ELR (cell line): ENCODE measurements at places on chromosomes 13 and 19.
A peak's percentile ranks its signal among the peaks of the same experiment; 100 is the strongest.

DNA sequence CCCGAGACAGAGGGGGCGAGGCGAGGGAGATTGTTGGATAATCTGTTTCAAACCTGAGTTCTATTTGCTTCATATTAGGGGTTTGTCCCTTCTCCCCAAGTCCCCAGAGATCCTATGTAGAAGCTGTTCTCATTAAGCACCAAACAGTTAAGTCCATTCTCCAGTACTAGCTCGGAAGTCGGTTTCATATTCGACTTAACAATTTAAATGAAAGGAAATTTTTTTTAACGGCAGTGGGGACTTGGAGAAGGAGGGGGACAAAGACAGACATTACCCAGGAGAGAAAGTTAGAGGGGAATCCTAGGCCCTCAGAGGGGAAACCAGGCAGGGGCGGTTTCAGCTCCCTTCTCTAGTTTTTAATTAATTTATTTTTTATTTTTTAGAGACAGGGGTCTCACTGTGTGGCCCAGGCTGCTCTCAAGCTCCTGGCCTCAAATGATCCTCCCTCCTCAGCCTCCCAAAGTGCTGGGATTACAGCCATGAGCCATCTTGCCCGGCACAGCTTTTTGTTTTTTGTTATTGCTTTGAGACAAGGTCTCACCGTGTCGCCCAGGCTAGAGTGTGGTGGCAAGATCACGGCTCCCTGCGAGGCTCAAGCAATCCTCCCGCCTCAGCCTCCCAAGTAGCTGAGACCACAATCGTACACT is 13.7 kb upstream of the TLE2 start:
- DNase-seq = no peak

DNA sequence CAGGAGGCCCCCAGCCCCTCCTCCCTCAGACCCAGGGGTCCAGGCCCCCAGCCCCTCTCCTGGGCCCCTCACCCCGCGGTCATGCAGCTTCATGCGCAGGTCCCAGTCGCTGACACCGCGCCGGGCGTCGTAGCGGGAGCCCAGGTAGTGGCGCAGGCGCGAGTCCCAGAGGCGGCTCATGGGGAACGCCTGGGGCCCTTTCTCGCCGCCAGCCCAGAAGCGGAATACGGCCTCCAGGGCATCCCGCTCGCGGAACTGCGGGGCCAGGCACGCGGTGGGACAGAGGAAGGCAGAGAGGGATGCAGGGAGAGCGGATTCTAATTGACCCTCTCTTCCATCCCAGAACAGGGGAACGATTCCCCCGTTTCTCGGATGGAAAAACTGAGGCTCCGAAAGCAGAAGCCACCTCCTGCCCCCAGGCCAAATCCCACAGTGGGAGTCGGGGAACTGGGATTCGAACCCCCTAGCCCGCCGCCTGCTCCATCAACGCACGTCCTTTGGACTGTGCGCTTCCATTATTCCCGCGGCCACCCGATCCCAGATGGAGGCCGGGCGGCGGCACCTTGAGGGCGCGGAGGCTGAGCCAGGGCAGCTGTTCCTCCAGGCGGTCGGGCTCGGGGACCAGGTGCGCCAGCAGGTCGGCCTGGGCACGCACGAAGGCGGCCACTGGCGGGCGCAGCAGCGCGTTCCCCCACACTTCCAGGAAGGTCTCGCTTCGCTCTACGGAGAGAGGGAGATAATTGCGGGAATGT is 4.2 kb upstream of the TNNI3 start:
- DNase-seq = no peak

DNA sequence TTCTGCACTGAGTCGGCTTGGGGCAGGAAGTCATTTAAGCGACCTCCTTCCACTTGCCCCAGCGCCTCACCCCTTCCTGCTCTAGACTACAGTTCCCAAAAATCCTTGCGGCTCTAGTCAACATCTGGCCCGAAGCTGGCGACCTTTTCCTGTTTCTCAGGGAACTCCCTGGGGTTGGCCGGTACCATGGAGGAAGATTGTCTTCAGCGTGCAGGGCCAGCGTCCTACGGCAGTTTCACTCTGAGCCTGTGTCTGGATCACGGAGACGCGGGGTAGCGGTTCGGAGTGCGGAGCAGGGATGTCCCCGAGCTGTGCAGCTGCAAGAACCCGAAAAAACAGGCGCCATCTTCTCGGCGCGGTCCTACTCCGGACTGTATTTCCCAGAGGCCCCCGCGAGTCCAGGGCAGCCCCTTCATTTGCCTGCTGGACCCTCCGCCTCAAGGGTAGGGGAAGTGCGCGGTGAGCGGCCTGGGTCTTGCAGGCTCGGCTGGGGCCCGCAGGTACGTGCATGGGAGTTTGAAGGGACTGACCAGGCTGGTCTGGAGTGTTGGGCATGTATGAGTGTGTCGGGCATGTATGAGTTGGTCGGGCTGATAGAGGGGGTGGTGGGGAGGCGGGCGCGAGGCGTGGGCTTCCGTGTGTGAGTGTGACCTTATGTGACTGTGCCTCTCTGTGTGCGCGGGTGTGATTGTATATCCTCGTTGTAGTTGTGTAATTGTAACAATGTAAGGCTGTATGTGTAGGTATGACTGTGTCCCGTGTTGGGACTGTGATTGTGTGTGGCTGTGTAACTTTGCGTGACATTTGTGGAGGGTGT is at the start of gene ZNF383:
Gene ZNF383 (plus strand): TSS at position 440 of the 817 bp plus-strand sequence. CDS start 12,240 bp downstream, outside the sequence.
- peak; percentile 90 for DNase-seq

DNA sequence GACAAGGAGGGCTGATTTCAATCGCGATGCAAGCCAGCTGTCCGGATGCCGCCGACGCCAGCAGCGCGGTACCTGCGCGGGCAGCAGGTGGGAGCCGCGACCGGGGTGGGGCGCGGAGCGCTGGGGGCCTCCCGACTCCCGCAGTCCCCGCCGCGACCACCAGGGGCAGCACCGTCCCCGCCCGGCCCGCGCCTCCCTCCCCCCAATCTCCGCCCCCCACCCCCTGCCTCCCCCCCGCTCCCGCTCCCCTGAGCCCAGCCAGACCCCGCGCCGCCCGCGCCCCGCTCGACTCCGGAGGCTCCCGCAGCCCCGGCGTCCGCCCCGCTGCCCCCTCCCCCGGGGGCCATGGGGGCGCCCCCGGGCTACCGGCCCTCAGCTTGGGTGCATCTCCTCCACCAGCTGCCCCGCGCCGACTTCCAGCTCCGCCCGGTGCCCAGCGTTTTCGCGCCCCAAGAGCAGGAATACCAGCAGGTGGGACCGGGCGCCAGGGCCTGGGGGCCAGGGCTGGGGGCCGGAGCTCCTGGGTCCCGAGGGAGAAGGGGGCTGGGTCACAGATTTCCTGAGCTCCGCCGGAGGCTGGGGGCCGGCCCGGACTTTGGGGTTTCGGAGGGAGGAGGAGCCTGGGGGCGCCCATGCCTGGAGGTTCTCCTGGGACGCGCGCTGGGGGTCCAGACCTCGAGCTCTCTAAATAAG is at the start of gene TTYH1:
Gene TTYH1 (plus strand): TSS at position 257 of the 693 bp plus-strand sequence. CDS start 89 bp downstream, at position 346.
- DNase-seq = no peak

DNA sequence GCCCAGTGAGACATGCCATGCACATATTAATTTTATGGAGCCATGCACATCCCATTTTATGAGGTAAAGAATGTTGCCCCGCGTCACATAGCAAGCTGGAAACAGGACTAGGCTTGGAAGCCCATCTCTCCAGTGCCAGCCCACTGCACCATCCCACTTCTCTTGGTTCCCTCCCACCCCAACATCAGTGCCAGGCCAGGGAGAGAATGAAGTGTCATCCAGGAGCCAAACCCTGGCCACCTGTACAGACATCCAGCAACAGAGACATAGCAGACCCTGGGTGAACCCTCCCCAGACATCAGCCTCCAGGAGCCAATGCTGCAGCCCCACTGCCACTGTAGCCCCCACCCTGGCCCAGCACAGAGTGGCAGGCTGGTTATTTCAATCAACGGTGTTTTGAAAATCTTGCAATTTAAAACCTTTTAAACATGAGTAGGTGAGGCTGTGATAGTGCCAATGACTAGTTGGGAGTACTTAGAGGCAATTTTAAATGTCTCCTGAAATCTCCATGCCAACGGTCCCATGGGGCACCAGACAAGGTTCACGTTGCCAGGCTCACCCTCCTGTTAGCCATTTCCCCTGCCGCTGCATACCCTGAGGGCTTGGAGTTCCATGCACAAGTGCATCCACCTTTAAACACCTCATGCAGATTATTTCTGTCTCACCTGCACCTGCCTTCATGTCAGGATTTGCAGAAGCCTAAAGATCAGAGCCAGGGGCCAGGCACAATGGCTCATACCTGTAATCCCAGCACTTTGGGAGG is 34.7 kb downstream of the VSTM2B start:
- DNase-seq = no peak

GRCh38 chr13:112067871-112068539 is 1.1 kb downstream of the SOX1 start:
- no peak for DNase-seq

- no peak for DNase-seq
Observed at GRCh38 chr19:2779121-2779740, 3.8 kb downstream of the SGTA start.

DNA sequence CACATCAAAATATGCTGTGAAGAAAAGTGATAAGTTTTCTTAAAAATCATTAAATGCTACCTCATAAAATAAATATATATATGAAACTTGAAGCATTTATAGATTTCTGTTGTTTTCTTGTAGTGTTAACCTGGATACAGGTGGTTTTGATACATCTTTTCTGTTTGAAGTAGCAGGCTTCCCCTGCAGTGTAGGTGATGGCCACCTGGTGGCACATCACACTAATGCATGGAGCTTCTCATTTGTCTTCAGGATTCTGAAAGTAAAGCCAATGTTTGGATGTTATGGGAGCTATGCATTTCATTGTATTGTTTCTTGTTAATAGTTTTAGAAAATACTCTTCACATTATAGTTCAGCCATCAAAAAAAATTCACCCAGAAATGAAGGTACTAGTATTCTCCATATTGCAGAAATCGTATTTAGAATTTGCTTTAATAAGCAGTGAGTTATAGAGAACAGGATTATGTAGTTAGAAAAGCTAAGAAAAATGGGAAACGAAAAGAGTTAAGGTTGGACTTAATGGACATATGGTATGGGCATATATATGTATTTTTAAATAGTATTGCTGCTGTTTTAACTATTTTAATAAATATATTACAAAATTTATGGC is 18.7 kb downstream of the GPR180 start:
- peak; percentile 50 for DNase-seq

- no peak for DNase-seq
Observed at GRCh38 chr13:97440598-97441170, 6.7 kb downstream of the RAP2A start.

- DNase-seq = no peak
Observed at GRCh38 chr19:6590827-6591319, at the start of gene CD70. Gene CD70 (minus strand): TSS chr19:6591150. CDS start chr19:6591002, 148 bp downstream.

DNA sequence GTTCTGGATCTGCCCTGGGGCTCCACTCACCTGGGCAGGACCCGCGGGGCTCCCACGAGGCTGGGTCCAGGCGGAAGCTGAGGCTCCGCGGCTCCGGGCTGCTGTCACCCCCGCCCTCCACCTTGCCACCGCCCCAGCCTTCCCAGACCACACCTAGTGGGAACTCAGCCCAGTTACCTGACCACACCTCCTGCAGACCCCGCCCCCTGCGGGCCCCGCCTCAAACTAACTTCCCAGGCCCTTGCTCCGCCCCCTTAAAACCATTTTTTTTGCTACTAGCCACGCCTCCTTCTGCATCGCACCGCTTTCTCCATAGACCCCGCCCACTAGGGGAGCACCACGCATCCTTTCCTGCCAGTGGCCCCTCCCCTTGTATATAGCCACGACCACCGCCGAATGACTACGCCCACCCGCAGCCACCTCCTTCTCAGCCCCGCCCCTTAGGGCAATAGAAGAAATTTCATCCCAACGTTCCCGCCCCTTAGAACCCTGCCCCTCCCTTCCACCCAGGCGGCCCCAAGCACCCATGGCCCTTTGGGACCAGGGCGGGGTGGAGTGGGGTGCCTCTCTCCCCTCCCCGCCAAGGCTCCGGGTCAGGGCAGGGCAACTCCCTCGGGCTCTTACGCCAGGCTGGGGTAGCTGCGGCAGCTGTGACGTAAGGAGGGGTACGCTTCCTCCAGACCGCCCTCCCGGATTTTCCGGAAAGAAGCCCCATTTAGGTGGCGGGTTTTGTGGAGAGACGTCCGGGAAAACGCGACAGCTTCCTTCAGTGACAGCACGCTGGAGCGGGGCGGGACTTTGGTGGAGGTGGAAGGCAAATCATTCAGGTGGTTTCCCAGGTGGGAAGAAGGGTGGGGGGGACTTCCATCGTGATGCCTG is at the start of gene SH2D3A:
Gene SH2D3A (minus strand): TSS at position 79 of the 879 bp plus-strand sequence. CDS start 3,687 bp downstream, outside the sequence.
- DNase-seq = peak; percentile 27

DNA sequence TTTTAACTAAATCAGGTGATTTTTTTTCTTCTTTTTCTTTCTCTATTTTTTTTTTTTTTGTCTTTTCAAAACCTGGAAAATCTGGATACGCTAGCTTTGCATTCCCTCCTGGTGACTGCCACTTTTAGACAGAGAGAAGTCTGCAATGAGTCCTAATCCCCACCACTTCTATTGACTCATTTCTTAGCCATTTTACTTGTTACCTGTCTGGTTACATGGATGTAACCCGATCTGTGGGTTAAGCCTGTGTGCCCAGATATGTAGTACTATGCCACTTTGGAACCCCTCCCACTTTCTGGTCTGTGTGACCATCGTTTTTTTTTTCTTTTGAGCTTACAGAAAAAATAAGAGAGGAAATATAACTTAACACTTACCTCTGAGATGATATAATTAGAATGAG is 817.8 kb upstream of the PCDH9 start:
- DNase-seq = peak; percentile 26

- peak; percentile 64 for DNase-seq
Observed at GRCh38 chr13:44972956-44973581, 16.2 kb downstream of the NUFIP1 start.

DNA sequence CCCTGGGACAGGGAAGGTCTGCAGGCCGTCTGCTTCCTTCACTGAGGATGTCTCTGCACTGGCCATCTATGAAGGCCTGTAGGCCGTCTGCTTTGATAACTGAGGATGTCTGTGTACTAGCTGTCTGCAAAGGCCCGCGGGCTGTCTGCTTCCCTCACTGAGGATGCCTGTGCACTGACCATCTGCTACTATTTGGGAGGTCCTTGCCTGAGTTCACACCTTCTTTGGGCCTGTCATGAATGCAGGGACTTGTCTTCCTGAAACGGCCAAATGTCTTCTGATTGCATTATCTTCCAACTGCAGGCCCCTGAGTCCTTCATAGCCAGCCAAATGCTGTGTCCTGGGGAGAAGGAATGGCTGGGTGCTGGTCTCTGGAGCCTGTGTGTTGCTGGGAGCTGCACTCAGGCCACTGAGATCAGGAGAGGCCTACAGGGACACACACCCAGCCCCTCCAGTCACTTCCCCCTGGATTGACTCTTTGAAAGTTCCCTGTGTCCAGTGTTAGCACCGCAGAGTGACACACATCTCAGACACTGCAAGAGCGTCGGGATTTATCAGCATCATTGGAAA is 72.9 kb downstream of the TEX29 start:
- no peak for DNase-seq

- DNase-seq = no peak
Observed at GRCh38 chr13:108624979-108625378, 4.4 kb upstream of the MYO16 start.

- DNase-seq = no peak
Observed at GRCh38 chr13:41502673-41503072, 45.3 kb downstream of the RGCC start.

DNA sequence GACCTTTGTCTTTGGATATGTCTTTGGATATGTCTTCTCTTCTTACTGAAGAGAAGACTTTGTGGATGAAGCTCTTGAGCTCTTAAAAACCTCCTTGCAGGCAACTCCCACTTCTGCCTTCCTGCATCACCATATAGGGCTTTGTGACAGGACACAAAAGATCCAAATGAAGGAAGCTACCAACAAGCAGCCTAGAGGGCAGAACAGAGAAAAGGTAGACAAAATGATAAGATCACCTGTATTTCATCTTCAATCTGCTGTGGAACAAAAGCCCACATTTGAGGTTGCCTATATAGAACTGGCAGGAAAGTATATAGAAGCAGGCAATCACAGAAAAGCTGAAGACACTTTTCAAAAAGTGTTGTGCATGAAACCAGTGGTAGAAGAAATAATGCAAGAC is 42.5 kb downstream of the N4BP2L1 start:
- no peak for DNase-seq

GRCh38 chr19:3785451-3785937 is 687 bp downstream of the MATK start:
- no peak for DNase-seq
